Neural progenitor cell (in vitro differentiated cells): ENCODE measurements at places on chromosomes 7 and 10.

DNA sequence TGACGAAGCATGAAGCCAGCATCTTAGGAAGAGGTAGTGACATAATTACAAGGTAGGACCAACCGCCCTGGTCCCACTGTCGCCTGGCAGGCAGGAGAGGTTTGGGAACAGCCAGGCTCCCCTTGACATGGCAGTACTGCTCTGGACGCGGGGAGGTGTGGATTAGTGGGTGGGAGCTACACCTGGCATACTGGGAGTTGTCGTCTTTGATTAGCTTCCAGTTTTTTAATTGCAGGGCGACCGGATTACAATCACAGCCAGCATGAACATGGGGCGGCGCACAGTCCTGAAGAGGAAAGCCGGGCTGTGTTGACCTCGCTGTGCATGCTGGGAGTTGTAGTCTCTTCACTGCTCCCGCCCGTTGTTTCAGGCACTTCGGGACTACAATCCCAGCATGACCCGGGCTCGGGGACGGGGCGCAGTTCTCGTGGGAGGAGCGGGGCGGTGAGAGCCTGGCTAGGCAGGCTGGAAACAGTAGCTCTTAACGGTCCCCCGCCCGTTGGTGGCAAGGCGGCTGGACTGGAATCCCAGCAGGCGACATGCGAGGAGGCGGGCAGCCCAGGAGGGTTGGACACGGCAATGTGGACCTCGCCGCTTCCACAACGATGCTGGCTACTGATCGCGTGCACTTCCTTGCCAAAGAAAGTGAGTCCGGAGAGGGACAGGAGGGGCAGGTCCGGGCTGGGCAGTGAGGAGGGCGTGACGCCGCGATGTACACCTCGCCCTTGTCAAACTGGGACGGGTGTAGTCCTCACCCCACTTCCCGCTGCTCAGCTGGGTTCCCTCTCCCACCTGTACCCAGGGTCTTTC, 98.0 kb upstream of the ZNF722 start:
- no peak for DNase-seq
- no peaks in the 10 kb centered on the region for H3K4me1 ChIP-seq
- no peaks in the 10 kb centered on the region for H3K36me3 ChIP-seq
- H3K4me3 ChIP-seq, result no peak overlapping the region
- no peak overlapping the region for H3K27ac ChIP-seq

- no peaks in the 10 kb centered on the region for H3K36me3 ChIP-seq
- peaks cover 9% of the 10 kb centered on the region for H3K27me3 ChIP-seq
Measured at GRCh38 chr10:131652438-131653139, 248.2 kb upstream of the PPP2R2D start.

GRCh38 chr10:17811146-17811865, 2.2 kb downstream of the MRC1 start:
- H3K27ac ChIP-seq, result no peak overlapping the region
- H3K27me3 ChIP-seq, result no peaks in the 10 kb centered on the region
- H3K36me3 ChIP-seq, result no peaks in the 10 kb centered on the region
- no peaks in the 10 kb centered on the region for H3K4me1 ChIP-seq
- no peak for DNase-seq

DNA sequence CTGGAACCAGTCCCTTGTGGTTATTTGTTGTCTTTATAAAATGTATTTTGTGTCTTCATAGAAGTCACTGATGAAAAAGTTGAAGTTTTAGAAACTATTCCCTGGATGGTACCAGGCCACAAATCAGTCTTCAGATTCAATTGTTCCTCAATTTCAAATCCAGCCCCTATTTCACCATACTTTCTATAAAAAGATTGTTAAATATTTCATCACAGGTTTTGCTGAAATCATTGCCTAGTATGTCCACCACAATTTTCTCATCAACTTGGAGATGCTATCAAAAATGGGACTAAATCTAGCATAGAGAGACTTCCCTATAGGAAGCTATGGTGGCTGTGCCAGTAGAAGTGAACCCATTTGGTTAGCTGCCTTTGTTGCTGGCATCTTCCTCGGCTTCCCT, 118.5 kb downstream of the RAB18 start:
- no peak overlapping the region for H3K4me3 ChIP-seq
- H3K36me3 ChIP-seq, result no peaks in the 10 kb centered on the region
- no peak for DNase-seq
- H3K27me3 ChIP-seq, result no peaks in the 10 kb centered on the region
- peaks cover 13% of the 10 kb centered on the region for H3K4me1 ChIP-seq

GRCh38 chr7:36182854-36183604, 30.0 kb downstream of the EEPD1 start:
- no peak overlapping the region for H3K4me3 ChIP-seq
- DNase-seq, result peak; percentile 13
- peaks cover 9% of the 10 kb centered on the region for H3K4me1 ChIP-seq
- no peaks in the 10 kb centered on the region for H3K27me3 ChIP-seq
- no peaks in the 10 kb centered on the region for H3K36me3 ChIP-seq

GRCh38 chr7:105581066-105581811, at the start of gene EFCAB10:
EFCAB10 (minus strand) TSS chr7:105581493; CDS start chr7:105581463, 30 bp downstream.
- peak within 1 kb of the TSS; percentile 60 for H3K4me3 ChIP-seq
- H3K36me3 ChIP-seq, result no peaks in the 10 kb centered on the region

DNA sequence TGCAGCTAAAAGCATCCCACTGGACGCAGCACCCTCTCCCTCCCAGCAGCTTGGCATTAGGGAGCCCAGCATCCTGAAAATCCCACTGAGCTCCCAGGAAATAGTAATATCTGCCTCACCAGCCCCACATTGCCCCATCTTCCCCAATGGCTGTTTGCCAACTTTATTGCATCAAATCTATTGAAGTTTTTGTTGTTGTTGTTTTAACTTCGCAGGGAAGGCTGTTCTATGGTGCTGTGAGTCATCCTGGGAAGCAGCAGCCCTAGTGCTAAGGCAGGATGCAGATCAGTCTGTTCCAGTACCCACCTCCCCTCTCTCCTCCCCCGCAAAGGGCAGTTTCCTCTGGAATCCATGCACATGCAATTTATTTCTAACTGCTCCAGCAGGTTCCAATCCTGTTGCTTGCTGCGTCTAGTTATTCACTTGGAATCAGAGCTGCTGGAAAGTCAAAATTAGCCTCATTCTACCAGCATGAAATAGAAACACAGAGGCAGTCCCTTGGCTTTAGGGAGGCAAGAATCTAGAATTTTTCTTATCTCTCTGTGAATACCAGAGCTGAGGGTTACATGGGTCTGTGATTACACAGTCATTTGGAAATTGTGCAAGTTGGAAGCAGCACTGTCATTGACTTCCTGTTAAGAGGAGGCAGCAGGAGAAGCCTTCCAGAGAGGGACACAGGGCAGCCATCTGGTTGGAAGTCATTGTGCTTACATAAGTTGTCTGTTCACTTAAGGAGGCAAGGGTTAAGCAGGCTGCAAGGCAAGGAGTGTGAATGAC, 115.9 kb upstream of the CACUL1 start:
- H3K4me1 ChIP-seq, result peaks cover 9% of the 10 kb centered on the region
- H3K36me3 ChIP-seq, result no peaks in the 10 kb centered on the region
- no peak overlapping the region for H3K27ac ChIP-seq
- no peak overlapping the region for H3K4me3 ChIP-seq

DNA sequence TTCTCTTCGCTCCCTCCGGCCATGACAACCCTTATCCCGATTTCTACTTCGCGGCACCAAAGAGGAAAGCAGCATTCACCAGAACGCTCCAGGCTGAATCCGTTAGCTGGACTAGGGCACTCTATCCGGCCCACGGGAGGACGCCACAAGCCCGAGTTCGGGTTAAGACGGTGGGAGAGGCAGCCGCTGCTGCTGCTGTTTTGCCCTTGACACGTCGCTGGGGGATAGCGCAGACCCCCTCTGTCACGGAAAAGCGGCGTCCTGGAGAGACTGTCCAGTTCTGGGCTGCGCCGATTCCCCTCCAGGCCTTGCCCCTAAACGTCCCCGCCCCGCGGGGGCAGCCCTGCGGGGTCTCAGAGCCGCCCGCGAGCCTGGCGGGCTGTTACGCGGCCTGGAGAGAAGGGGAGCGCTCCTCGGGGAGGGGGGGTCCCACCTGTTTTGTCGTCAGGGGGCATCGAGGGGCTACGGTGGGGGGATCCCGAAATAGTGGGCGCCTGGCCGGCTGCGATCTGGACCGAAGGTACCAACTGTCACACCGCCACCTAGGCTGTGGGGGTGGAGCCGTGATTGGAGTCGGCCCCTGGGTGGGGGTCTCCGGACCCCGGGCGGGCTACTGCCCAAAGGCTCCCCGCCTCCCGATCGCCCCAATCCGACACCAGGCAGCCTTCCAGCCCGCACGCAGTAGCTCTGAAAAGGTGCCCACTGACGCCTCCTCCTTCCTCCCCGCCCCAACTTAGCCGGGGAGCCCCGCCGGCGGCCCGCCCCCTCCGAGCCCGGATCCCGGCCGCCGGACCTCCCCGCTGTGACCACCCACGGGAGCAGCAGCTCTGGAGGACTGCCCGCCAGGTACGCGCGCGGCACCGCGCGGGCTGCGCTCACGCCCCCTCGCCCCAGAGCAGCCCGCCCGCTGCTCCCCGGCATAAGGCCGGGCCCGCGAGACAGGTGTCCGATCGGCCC, 772 bp downstream of the SGMS1 start:
- H3K27me3 ChIP-seq, result peaks cover 5% of the 10 kb centered on the region
- peaks cover 16% of the 10 kb centered on the region for H3K4me1 ChIP-seq
- H3K36me3 ChIP-seq, result no peaks in the 10 kb centered on the region
- peak overlapping the region; percentile 71 for H3K4me3 ChIP-seq
- no peak overlapping the region for H3K27ac ChIP-seq

DNA sequence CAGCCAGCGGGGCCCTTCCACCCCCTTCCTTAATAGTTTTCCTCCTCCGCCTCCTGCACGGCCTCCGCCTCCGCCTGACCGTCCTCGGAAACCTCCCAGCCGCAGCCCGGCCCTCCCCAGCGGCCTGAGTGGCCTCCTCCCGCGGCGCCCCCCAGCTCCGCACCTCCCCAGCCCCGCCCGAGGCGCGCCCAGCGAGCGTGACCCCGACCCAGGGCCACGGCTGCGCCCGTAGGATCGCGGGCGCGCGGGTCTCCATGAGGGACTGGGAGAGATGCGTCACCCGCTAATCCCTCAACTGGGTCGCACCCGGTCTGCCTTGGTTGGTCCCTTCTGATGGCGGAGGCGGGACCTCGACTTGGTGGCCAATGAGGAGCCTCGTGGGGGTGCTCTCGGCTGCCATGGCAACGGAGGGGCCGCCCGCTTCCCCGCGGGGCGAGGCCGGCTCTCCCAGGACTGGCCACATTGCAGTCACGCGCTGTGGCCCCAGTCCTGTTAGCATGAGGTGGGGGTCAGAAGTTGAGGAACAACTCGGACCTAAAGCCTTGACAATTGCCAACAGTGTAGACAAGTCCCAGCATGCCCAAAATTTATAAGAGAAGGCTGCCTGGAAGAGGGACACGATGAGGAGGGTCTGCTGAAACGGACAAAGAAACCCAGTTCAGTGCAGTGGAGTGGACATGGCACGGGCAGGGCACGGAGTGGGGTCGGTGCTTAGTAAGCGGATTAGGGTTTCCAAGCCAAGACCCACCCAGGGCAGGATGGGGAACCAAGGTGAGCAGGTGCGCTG, 24.3 kb downstream of the DDIT4 start:
- H3K36me3 ChIP-seq, result no peaks in the 10 kb centered on the region
- peaks cover 16% of the 10 kb centered on the region for H3K4me1 ChIP-seq
- no peak overlapping the region for H3K27ac ChIP-seq
- no peaks in the 10 kb centered on the region for H3K27me3 ChIP-seq
- peak; percentile 98 for DNase-seq
- H3K4me3 ChIP-seq, result peak overlapping the region; percentile 63

- H3K27ac ChIP-seq, result no peak overlapping the region
- H3K27me3 ChIP-seq, result no peaks in the 10 kb centered on the region
- peaks cover 3% of the 10 kb centered on the region for H3K4me1 ChIP-seq
- no peak for DNase-seq
- H3K4me3 ChIP-seq, result no peak overlapping the region
Measured at GRCh38 chr10:34341473-34341872, 473.6 kb downstream of the PARD3 start.

DNA sequence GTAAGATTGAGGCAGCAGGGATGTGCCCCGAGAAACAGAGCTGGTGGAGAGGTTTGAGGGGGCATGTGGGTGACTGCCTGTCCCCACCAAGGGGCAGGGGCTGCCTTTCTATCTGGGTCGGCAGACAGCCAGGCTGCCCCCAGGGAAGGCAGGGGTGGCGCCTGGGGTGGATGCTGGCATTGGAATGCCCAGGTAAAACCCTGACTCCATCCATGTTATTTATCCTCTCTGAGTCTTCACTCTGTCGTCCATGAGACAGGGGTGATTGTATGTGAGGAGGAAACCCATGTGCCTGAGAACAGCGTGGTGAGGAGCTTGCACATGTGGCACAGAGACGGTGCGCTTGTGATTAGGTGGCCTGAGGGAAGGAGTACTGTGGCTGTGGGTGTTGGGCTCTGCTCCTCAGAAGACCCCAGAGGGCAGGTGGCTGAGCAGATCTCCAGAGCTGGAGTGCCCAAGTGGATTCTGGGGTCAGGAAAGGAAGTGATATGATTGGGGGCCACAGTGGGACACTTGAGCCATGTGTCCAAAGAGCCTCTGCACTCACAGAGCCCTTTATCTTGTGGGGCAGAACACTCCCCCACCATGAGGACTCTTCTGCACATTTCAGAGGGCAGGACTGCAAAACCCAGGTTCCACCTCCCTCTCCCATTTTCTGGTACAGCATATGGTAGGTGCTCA, 100.4 kb upstream of the RET start:
- DNase-seq, result no peak
- no peaks in the 10 kb centered on the region for H3K36me3 ChIP-seq
- H3K27ac ChIP-seq, result no peak overlapping the region
- H3K4me1 ChIP-seq, result no peaks in the 10 kb centered on the region
- no peak overlapping the region for H3K4me3 ChIP-seq

DNA sequence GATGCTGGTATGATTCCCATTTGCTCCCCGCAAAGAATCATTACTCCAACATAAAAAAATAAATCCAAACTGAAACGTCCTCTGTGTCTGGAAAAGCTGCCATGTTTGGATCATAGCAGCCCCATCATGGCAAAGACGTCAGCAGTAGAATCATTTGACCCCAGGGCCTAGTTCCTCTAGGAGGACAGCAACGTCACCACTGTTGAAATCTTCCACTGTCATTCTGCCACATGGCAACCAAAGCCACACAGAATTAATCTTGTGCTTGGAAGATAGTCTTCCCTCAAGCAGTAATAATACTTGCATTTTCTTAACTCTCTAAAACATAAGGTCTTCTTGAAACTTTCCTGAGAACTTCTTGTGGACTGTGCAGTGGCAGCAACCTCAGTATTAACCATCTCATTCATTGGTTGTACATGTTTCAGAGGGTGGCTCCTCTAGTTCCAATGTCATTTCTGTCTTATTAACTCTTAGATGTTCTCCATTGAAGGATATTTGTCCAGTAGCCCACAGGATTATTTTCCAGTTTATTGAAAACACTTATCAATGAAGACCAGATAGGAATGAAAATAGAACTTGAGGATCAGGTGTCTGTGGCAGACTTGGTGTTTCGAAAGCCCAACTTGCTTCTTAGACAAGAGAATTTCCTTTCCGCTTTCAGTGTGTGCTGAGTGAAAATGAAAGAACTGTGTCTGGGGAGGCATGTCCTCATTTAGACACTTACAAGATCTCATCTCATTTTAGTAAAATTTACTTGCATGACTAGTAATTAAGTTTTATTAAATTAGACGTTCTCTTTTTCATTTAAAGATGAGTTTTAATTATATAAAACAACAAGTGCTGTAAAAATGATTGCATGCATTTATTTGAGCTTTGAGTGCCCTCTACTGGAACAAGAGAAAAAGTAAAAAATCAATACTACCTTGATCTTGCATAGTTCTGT, 28.9 kb upstream of the INHBA start:
- no peak overlapping the region for H3K27ac ChIP-seq
- H3K27me3 ChIP-seq, result no peaks in the 10 kb centered on the region
- H3K4me3 ChIP-seq, result no peak overlapping the region
- no peaks in the 10 kb centered on the region for H3K36me3 ChIP-seq
- peak; percentile 26 for DNase-seq

- no peak overlapping the region for H3K27ac ChIP-seq
- no peak for DNase-seq
- H3K4me3 ChIP-seq, result no peak overlapping the region
- no peaks in the 10 kb centered on the region for H3K27me3 ChIP-seq
- H3K4me1 ChIP-seq, result no peaks in the 10 kb centered on the region
Measured at GRCh38 chr10:116398224-116398623, 29.4 kb upstream of the PNLIPRP3 start.
